Activated gamma-delta T cell treated with anti-CD3 and anti-CD28 coated beads, Interleukin-2, amount 50 U/mL, for 16 hours (primary cell): ENCODE measurements at places on chromosomes 7 and 10.

- DNase-seq, result no peak
These were observed 63.1 kb downstream of the FZD1 start for GRCh38 chr7:91327346-91327745.

DNA sequence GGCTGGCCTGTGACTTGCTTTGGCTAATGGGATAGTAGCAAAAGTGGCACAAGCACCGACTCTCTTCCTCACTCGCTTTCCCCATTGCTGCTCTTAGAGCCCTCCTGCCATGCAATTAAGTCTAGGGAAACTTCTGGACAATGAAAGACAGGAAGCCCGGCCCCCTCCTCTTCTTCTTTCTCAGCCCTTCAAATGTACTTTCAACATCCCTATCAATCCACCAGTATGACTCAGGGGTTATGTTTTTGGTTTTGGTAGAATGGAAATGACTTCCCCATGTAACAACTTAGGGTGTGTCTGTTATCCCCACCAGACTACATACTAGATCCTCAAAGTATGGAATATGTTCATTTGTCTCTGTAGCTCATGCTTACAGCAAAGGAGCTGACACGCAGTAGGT lies 139.0 kb upstream of the GDF10 start:
- no peak for DNase-seq

DNA sequence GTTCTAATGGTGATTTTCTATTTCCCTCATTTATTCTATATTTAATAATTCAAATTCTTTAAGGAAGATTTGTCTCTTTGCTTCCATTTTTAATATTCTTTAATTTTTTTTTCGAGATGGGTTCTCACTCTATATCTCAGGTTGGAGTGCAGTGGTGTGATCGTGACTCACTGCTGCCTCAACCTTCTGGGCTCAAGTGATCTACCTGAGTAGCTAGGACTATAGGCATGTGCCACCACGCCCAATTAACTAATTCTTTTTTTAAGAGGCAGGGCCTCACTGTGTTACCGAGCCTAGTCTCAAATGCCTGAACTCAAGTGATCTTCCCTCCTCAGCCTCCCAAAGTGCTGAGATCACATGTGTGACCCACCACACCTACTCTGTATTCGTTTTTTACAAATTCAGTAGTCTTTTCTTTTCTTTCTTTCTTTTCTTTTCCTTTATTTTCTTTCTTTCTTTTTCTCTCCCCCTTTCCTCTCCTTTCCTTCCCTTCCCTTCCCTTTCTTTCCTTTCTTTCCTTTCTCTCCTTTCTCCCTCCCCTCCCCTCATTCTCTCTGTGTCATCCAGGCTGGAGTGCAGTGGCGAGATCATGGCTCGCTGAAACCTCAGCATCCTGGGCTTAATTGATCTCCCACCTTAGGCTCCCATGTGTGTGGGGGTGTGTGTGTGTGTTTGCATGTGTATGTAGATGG lies 323.1 kb downstream of the ADK start:
- DNase-seq, result no peak

DNA sequence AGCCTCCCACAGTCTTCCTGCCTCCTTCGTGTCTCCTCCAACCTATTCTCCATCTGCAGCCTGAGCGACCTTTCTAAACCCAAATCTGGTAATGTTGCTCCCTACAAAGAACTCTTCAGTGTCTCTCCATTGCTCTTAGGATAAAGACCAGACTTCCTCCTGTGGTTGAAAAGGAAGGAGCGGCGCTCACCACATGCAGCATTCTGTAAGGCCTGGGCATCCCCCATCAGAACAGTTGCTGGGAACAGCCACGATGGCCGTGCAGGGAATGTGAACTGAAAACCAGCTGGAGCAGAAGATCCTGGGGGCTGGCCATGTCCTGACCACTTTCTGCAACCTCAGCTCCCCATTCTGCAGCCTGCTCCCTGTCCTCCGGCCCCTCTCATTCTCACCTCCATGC lies 237.8 kb upstream of the ZMIZ1 start:
- DNase-seq, result no peak
